ENCODE measurements at places on chromosomes 6 and 20. TPM values are rescaled to one million over a fixed set of nuclear protein-coding genes. Genes with fewer than 3 reads are reported as not detected.

- no peaks in the 10 kb centered on the region for H3K4me1 ChIP-seq
- no peak overlapping the region for H3K27ac ChIP-seq
- no peak for DNase-seq
- no peak overlapping the region for H3K4me3 ChIP-seq
- H3K36me3 ChIP-seq, result no peaks in the 10 kb centered on the region
These were observed 89.1 kb downstream of the PREX1 start for GRCh38 chr20:48738399-48739304.

DNA sequence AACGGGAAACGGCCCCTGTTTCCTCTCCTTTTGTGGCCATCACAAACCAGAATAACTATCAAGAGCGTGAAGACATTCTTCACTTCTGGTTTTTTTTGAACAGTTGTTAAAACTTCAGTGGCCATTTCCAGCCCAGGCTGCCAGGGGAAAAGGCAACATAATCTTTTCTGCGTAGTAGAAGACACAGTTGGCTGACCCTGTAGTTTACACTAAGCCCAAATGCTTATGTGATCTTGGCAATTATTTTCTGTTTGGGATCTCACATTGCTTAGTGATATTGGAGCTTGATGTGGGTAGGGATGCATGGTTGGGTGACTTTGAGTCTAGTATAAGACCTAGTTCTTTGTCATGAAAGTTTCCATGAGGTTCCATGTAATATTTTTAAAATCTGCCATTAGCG, 449.4 kb upstream of the CDH4 start:
- no peak for DNase-seq
- no peaks in the 10 kb centered on the region for H3K36me3 ChIP-seq
- no peak overlapping the region for H3K4me3 ChIP-seq
- H3K27ac ChIP-seq, result no peak overlapping the region

GRCh38 chr20:10216146-10216791, 2.4 kb upstream of the SNAP25 start:
- H3K4me3 ChIP-seq, result peak overlapping the region; percentile 93
- no peak overlapping the region for H3K27ac ChIP-seq
- H3K27me3 ChIP-seq, result peaks cover 17% of the 10 kb centered on the region
- DNase-seq, result peak; percentile 8
- peaks cover 10% of the 10 kb centered on the region for H3K4me1 ChIP-seq

GRCh38 chr20:45919542-45920399, 7.8 kb upstream of the PLTP start:
- no peak for DNase-seq
- no peak overlapping the region for H3K4me3 ChIP-seq
- no peaks in the 10 kb centered on the region for H3K4me1 ChIP-seq

GRCh38 chr20:64095927-64096326, 11.4 kb downstream of the NPBWR2 start:
- peaks cover under 1% of the 10 kb centered on the region for H3K27me3 ChIP-seq
- no peak overlapping the region for H3K27ac ChIP-seq
- no peaks in the 10 kb centered on the region for H3K36me3 ChIP-seq

- no peaks in the 10 kb centered on the region for H3K4me1 ChIP-seq
- no peak overlapping the region for H3K27ac ChIP-seq
- H3K36me3 ChIP-seq, result no peaks in the 10 kb centered on the region
- no peaks in the 10 kb centered on the region for H3K27me3 ChIP-seq
- peak; percentile 73 for DNase-seq
These were observed 331.3 kb upstream of the DEFB112 start for GRCh38 chr6:50381099-50381415.

- peaks cover 68% of the 10 kb centered on the region for H3K27me3 ChIP-seq
- H3K36me3 ChIP-seq, result no peaks in the 10 kb centered on the region
- H3K27ac ChIP-seq, result no peak overlapping the region
- DNase-seq, result no peak
- H3K4me3 ChIP-seq, result peak overlapping the region; percentile 84
These were observed 116.2 kb downstream of the RTN4IP1 start for GRCh38 chr6:106512968-106513574.

- DNase-seq, result no peak
- H3K27ac ChIP-seq, result no peak overlapping the region
- no peaks in the 10 kb centered on the region for H3K36me3 ChIP-seq
- no peaks in the 10 kb centered on the region for H3K27me3 ChIP-seq
These were observed 20.7 kb downstream of the CRYBG1 start for GRCh38 chr6:106381223-106381622.

- no peaks in the 10 kb centered on the region for H3K4me1 ChIP-seq
- DNase-seq, result no peak
- no peaks in the 10 kb centered on the region for H3K36me3 ChIP-seq
- no peaks in the 10 kb centered on the region for H3K27me3 ChIP-seq
- no peak overlapping the region for H3K27ac ChIP-seq
- H3K4me3 ChIP-seq, result no peak overlapping the region
These were observed 23.2 kb upstream of the DAAM2 start for GRCh38 chr6:39769012-39769411.

The HECA gene
- 8.5 TPM for total RNA-seq

The CNKSR3 gene
- 5.7 TPM for total RNA-seq

The TMEM200A gene
- 22.7 TPM for total RNA-seq

The ELOVL2 gene
- 1.7 TPM for total RNA-seq

The BNIP5 gene
- not detected for total RNA-seq

The EYA4 gene
- total RNA-seq, result 0.21 TPM

All from GM23338 (cell line).